ENCODE measurements at places on chromosomes 12 and 14. TPM values are rescaled to one million over a fixed set of nuclear protein-coding genes. Genes with fewer than 3 reads are reported as not detected.

Gene DEPDC4
- total RNA-seq = 2.4 TPM

Gene SLC25A47
- 0.37 TPM for total RNA-seq

Gene SYNDIG1L
- total RNA-seq = not detected

Gene CALM1
- total RNA-seq = 285 TPM

Gene EIF2S3B
- 1.4 TPM for total RNA-seq

Gene SLC24A4
- 0.03 TPM for total RNA-seq

Gene SPX
- total RNA-seq = 0.07 TPM

Gene BEGAIN
- 0.35 TPM for total RNA-seq

Gene CLEC12A
- not detected for total RNA-seq

Gene GALNT16
- total RNA-seq = 12.6 TPM

Gene PTPN21
- total RNA-seq = 3.8 TPM

Gene ABCD4
- 22.9 TPM for total RNA-seq

Gene CD69
- 0.16 TPM for total RNA-seq

Gene IQSEC3
- not detected for total RNA-seq

Gene TMEM52B
- total RNA-seq = 0.07 TPM

Gene FAM181A
- not detected for total RNA-seq

Gene SLC38A4
- total RNA-seq = not detected

Gene PLA2G1B
- not detected for total RNA-seq

Gene GPD1
- 0.27 TPM for total RNA-seq

Gene CCDC197
- total RNA-seq = not detected

Gene HCFC2
- total RNA-seq = 9.4 TPM

Gene ANKRD33
- not detected for total RNA-seq

Gene TAS2R30
- 0.23 TPM for total RNA-seq

Gene KRT71
- not detected for total RNA-seq

Gene NOVA1
- total RNA-seq = not detected

Gene PLEKHG7
- total RNA-seq = not detected

All from HT1080 (cell line).